ENCODE measurements at places on chromosomes 7 and 10.

GRCh38 chr10:58723186-58723585 lies 210.5 kb downstream of the BICC1 start:
- DNase-seq: no peak

- DNase-seq: no peak
These were observed 272.7 kb upstream of the MGMT start for GRCh38 chr10:129194181-129194870.

GRCh38 chr10:114553436-114553835 lies 104.6 kb downstream of the ABLIM1 start:
- DNase-seq: no peak

DNA sequence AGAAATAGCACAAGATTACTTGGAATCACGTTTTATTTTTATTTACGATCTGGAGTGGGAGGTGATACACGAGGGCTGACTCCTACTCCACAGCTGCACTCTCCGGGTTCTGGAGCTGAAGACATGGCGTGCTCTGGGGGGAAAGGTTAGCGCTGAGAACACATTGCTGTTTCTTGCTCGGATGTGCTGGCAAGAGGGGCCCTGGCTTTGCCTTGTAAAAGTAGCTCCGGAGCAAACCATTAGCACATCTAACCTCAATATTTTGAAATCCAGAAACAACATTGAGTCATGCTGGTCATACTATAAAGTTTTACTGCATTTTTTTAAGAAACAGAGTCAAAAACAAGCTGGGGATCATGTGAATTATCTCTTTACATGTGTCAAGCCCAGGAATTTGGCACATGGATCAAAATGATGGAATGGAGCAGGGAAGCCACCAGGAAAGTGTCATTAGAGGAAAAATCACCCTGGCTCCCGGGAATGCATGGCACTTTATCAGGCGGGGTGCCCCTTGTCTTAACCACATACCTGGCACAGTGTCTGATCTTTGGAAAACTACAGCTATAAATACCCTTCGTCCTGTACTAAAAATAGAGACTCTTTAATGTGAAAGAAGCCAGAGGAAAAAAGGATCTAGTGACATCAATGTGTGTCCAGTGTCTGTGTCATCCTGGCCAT lies 31.6 kb upstream of the LYZL1 start:
- no peak for DNase-seq

DNA sequence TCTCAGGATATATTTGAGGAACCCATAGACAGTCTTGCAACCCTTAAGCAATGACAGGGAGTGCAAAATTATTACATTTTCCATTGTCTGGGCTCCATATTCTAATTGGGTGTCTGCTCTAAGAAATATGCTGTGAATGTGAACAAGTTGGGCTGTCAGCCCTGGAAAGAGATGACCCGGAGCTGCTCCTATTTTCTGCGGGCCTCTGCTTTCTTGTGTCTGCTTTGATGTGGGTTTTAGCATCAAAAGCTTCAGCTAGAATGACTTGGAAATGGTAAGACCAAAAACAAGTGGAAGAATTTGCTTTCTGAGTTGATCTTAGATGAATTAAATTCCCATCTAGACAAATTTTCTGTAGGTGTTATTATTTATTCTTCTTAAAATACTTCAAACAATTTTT lies 343.6 kb upstream of the IGFBP3 start:
- no peak for DNase-seq

- DNase-seq: no peak
These were observed 826.1 kb downstream of the GRM8 start for GRCh38 chr7:126426652-126427051.

DNA sequence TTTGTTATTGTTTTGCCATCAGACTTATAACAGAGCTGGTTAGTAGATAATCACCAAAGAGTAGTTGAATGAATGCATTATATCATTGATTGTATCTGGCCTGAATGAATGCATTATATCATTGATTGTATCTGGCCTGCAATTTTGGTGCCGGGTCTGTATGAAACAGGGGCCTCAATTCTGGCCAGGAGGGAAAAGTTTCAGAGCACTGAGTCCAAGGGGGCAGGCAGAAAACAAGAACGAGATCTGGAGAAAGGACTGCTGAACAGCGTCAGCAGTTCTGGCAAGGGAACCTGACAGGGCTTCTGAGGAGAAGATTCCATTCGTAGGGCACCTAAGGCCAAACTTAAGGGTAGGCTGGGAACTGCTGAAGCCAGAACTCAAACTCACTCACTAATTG lies 128.0 kb downstream of the SEMA3C start:
- no peak for DNase-seq

- DNase-seq: no peak
These were observed 101.1 kb upstream of the TARP start for GRCh38 chr7:38374507-38374906.

GRCh38 chr10:11683529-11684320 lies 58.5 kb upstream of the ECHDC3 start:
- no peak for DNase-seq

- DNase-seq: no peak
These were observed 112.5 kb downstream of the CCDC71L start for GRCh38 chr7:106548491-106548890.

DNA sequence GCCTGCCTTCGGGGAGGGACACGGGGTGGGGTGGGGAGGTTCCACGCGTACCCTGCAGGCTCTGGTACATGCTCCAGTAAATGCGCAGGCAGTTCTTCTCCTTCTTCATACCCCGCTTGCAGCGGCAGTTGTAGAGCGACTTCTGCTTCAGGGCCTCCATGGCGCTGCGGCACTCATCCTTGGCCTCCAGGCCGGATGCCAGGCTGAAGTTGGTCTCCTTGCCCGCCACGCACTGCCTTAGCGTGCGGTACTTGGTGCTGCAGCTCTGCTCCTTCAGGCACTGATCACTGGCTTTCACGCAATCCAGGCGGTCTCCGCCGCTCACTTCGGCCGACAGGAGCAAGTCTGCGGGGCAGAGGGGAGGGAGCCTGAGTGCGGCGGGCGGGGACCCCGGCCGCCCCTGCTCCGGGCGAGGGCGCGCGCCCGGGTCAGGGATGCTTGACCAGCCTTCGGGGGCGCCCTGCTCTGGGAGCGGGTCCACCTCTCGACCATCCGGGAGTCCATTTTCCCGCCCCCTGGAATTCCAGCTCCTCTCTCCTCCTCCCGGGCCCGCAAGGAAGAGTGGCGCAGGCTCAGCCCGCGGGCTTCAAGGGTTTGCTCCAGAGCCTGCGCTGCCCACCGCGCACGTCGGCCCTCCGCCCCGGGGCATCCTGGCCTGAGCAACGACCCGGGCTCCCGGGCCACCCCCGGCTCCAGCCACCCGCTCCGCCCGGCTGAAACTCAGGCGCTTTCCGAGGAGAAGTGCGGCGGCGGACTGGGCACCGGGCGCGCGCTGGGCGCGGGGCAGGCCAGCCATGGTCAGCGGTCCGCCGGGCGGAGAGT lies 2.0 kb downstream of the GFRA1 start:
- no peak for DNase-seq

All from RWPE2 (cell line).